ENCODE measurements at places on chromosomes 1 and 21.

DNA sequence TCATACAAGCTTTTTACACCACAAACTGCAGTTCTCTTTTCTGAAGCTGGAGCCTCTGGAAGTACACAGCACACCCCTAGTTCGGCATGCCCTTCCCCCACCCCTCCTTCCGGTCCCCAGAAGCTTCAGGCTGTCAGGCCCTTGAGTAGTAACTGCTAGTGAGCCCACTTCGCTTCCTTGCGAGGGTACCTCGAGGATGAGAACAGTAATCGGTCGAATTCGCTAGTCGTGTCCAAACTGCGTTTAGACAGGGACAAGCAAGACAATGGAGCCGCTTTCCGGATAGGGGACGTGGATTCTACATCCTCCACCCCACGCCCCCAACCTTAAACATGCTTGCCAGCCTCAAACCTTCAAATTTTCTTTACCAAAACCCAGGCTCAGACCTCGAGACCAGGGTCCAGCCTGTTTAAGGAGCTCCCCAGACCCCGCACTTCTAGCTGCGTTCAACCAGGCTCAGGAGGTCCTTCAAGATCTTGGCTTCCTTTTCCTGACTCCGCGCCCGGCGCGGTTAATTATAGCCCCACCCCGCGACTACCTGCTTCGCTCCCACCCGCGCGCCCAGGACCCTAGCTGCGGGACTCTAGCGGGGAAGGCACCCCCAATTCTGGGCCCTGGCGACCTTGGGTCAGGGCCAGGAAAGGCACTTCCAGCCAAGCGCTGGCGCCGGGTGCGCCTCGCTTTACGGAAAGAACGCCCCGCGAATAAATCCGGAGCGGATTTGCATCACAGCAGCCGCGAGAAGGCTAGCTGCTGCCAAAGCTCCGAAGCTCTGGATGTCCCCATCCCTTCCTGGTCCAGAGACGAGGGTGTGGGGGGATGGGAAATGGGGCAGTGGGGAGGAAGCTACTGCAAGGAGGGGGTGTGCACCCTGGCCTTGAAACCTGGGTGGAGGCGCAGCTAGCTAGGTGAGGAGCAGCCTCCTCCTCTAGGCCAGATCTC, 8.1 kb upstream of the TSPAN1 start:
- no peak for DNase-seq

DNA sequence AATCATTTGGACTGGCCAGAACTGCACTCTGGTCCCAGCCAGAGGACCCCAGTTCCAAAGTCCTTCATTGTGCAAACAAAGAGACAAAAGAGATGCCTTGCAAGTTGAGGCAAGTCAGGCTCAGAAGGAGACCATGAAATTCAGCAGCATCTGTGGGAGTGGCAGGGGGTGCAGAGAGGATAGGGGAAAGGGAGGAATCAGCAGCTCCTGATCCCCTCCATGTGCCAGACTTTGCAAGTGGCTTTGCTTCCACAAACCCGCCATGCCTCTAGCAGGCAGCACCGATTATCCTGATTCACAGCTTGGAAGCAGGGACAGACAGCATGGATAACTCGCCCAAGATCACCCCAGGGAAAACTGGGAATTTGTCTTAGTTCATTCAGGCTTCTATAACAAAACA, 2.1 kb upstream of the CAPN9 start:
- no peak for DNase-seq

- no peak for DNase-seq
These were observed 6.6 kb downstream of the TBX19 start for GRCh38 chr1:168287237-168287664.

DNA sequence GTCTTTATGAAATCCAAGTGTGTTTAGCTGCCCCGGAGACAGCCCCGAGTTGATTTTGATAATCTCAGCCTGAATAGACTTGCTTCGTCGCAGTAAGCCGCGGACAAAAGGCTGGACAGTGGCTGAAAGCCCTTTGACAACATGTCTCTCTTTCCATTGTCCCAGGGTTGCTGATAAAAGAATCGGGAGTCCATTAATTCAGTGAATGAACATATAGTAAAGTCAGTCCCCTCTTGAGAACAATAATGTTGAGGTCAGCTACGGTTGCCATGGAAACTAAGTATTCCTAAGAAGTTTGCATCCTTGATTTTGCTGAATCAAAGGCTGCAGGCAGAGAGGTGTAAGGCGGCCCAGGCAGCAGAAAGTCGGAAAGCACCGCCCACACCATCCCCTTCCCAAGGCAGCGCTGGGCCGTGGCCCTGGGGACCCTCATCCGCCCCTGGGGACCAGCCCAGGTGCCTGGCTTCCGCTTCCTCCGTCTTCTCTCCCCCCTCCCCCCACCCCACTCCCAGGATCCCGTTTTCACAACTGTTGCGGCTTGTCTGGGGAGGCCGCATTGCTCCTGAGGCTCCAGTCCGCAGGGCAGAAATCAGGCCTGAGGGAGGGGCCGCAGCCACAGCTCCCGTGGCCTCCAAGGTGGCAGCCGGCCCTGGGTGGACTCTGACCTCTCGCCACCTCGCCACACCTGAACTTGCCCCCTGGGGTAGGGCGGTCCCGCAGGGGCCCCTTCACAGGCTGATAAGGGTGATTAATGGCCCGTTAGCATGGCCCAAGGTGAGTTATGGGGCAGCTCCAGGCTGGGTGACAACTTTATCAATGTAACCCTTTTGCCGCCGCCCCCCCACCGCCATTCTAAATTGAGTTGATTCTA, 180.9 kb downstream of the PRDM16 start:
- no peak for DNase-seq

DNA sequence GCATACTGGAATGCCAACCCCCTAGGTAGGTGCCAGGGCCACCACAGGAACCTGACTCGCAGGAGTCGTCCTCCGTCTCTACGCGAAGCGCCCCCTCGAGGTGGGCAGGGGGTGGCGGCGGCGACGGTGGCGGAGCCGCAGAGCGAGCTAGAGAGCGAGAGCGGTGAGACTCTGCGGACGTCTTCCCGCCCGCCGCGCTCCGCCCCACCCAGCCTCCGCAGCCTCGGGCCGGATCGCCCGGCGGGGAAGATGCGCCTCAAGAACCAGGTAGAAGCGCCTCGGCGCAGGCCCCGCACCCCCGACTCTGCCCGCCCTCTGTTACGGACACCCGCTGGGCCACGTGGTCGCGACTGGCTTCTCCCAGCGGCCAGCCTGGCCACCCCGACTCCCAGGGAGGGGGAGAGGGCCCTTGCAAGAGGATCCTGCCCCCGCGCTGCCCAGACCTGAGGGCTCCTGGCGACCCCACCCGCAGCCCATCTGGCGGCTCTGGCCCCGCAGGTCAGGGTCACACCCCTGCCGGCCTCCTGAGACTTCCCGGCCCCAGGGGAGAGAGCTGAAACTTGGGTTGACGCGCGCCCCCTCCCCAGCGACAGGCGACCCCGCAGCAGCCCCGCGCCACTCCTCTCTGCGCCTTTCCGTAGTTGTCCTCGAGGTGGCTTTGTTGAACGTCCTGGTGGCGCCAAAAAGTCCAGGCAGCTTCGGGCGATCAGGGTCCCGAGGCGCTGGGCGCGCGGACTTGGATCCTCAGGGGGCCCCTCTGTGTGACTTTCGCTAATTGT, 24.4 kb upstream of the AGBL4 start:
- DNase-seq, result no peak

- no peak for DNase-seq
These were observed 548 bp upstream of the CDC20 start for GRCh38 chr1:43358121-43358745.

DNA sequence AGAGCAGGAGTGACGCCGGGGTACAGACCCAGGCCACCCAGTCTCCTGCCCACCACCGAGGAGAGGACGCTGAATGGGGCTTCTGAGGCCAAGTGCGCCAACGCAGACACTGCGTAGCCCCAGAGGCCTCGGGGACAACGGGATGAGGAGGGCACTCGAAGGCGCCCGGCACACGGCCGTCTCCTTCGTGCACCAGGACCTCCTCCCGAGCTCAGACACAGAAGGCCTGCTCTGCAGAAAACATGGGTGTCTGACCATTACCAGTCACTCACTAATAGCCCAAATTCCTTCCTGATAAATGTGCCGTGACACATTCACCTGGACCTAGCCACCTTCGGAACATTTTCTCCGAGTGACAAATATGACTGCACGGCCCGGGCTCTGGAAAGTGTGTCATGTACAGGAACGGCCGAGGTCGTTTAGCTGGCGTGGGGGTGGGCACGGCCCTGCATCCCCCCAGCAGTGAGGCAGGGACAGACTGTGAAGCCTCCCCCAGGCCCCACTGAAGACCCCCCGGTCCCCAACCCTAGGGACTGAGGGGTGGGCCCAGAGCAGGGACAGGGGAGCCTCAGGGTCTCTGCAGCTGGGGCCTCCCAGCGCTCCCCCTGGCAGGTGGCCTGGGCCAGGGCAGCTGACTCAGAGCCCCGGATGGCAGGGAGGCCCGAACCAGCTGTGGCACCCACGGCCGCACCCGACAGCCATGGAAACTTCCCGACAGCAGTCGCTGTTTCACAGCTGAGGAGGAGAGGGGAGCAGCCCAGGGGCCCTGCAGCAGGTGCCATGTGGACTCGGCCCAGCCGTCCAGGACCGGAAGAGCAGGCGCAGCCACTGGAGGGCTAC, 16.7 kb upstream of the COL6A2 start:
- DNase-seq, result no peak

GRCh38 chr1:185603158-185603557, 131.0 kb upstream of the HMCN1 start:
- DNase-seq, result no peak

- no peak for DNase-seq
These were observed 90.2 kb downstream of the TGFBR3 start for GRCh38 chr1:91795591-91796389.

DNA sequence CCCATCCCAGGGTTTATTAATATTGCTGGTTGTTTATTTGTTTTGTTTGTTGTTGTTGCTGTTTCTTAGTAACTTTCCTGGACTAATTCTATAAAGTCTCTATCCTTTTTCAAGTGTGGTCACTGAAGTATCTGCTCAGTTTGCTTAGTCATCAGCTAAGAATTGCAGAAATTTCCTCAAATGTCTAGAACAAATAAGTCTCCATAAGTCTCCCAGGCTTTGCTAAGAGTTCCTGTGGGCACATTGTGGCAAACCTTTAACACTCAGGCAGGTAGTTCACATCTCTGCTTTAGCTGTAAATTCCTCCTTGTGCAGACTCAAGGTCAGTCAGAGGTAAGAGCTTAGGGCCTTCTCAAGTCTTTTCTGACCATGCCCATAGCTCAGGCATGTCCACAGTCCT, 38.9 kb upstream of the C1orf185 start:
- no peak for DNase-seq

- no peak for DNase-seq
These were observed 462.0 kb upstream of the RUNX1 start for GRCh38 chr21:35510957-35511695.

DNA sequence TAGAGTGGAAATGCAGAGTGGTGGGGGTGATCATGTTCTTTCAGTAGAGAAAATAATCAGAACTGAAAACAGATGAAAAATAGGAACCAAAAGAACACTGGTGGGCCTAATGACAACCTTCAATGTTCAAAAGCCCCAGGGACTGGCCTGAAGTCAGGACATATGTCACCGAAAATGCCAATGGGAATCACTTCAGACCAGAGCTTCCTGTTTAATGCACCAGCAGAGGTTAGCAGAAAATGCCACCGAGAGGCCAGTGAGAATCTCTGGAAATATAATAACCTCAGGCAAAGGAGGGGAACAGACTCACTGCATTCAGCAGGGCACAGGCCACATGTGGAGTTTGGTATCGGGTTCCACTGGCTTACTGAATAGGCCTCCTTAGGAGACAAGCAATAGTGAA, 15.9 kb upstream of the CD58 start:
- DNase-seq, result no peak

DNA sequence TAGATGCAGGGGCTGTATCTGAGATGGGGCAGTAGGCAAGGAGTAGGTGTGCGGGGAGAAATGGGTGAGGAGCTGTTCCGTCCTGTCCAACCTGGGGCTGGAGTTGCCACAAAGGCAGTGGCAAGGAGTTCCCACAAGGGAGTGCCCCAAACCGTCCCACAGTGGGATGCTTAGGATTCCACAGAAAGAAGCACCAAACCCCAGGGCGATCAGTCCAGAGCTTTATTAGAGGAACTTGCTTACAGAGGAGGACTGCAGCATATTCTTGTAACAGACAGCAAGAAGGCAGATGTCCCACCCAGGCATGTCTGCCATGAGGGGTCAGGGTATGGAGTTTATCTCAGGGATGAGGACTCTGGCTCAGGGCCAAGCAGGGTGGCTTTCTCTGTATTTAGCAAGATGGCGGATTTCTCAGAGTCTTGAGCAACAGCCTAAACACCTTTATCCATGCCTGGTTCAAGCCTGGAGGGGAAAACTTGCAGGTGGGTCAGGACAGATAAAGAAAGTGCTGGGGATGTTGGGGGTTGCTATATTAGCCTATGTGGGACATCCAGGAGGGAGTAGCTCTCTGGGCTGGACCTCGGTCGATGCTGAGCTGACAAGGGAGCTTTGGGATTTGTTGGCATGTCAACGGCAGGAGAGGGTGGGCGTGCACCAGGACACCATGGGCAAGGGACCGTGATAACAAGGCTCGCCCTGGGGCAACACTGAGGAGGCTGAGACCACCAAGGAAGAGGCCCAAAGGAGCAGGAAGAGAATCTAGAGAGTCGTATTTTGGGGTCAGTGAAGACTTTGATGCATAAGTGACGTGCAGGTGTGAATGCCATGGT, 32.8 kb downstream of the OBSCN start:
- DNase-seq, result no peak

GRCh38 chr1:58971629-58972140, 187.8 kb upstream of the JUN start:
- no peak for DNase-seq

- DNase-seq, result no peak
These were observed 21.9 kb downstream of the EFCAB14 start for GRCh38 chr1:46697053-46697452.

DNA sequence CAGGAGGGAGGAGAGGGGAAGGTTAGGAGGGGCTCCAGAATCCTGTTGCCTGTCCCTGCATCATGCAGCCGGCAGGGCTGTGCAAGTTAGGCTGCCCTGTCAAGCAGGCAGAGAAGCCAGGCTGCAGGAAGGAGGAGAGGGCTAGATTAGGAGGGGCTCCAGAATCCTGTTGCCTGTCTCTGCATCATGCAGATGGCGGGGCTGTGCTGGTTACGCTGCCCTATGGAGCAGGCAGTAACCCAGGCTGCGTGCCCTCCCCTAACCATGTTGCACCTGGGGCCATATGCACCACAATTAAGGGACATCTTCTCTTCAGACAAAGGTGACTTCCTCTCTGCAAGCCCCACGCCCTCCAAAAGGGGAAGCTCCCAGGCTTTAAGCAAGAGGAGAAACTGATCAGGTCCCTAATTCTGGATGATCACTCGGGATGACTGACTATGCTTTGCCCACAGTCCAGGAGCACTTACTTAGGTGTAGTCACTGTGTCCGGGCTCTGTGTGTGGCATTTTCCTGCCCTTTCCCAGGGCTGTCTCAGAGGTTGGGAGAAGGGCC, 457.4 kb downstream of the SETD4 start:
- no peak for DNase-seq

- no peak for DNase-seq
These were observed 6.2 kb downstream of the BARHL2 start for GRCh38 chr1:90710579-90711536.

- DNase-seq, result no peak
These were observed 12.2 kb downstream of the CRABP2 start for GRCh38 chr1:156692925-156693847.
